ENCODE measurements at places on chromosomes 4 and X. TPM values are rescaled to one million over a fixed set of nuclear protein-coding genes. Genes with fewer than 3 reads are reported as not detected.

DNA sequence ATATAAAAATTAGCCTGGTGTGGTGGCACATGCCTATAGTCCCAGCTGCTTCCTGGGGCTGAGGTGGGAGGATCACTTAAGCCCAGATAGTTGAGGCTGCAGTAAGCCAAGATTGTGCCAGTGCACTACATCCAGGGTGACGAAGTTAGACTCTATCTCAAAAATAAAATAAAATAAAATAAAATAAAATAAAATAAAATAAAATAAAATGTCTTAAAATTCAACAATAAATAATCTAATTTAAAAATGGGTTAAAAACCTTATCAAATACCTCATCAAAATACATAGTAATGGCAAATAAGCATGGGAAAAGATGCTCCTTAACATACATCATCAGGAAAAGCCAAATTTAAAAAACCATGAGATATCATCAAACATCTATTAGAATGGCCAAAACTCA is 760.2 kb upstream of the AGA start:
- no peak for DNase-seq

GRCh38 chr4:143354990-143355389 is 18.3 kb downstream of the GAB1 start:
- no peak for DNase-seq

The TRIM60 gene
- not detected for total RNA-seq

- no peak for DNase-seq
Observed at GRCh38 chr4:176781739-176782100, 11.0 kb downstream of the VEGFC start.

The TMPRSS11A gene
- not detected for total RNA-seq

- no peak for DNase-seq
Observed at GRCh38 chrX:39112143-39112542, 310.9 kb downstream of the MID1IP1 start.
